ENCODE measurements at places on chromosomes 13 and 19.
A peak's percentile ranks its signal among the peaks of the same experiment; 100 is the strongest.

DNA sequence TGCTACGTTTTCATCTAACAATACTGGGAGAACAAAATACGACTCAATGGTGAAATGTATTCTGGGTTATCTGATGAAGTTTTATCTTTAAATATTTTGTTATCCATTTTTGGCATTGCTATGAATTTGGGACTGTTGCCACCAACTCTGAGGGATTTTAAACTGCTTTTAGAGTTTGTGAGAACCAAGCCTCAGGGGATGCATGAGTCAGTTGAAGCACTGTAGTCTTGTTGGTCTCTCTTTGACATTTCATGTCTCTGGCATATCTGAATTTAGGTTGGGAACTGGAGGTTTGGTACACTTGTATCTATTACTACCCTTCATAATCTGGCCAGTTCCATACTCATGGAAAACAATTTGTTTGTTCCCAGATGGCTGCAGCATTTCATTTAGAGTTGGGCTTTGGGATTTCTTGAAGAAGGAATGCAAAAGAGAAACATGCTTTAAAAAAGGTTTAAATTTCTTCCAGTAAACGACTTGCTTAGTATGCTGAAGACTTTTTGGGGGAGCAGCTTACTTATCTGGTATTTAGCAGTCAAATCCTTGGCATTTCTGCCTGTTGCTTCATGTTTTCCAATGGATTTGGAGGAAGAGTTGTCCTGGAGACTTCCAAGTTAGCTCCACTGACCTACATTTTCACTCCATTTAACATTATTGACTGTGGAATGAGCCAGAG is 28.9 kb downstream of the ARHGEF7 start:
- no peak for DNase-seq

GRCh38 chr13:34738254-34738992 is 203.6 kb upstream of the NBEA start:
- DNase-seq: no peak

DNA sequence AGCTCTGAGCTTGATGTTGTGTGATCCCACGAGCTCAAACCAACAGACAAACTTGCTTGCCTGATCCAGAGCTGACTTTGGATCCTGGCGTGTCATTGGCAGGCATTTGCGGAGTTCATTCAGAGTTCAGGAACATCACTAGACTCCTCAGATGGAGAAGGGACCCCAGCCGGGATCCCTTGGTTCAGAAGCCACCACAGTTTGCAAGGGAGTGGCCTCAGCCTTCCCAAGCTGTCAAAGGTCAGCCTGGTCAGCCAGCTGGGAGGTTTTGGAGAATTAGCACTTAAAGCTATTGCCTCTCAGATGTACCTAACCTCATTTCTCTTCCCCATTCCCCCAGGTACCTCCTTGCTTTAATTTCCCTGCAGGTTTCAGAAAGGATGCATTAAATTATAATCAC is 208.8 kb upstream of the SOX21 start:
- DNase-seq: no peak

DNA sequence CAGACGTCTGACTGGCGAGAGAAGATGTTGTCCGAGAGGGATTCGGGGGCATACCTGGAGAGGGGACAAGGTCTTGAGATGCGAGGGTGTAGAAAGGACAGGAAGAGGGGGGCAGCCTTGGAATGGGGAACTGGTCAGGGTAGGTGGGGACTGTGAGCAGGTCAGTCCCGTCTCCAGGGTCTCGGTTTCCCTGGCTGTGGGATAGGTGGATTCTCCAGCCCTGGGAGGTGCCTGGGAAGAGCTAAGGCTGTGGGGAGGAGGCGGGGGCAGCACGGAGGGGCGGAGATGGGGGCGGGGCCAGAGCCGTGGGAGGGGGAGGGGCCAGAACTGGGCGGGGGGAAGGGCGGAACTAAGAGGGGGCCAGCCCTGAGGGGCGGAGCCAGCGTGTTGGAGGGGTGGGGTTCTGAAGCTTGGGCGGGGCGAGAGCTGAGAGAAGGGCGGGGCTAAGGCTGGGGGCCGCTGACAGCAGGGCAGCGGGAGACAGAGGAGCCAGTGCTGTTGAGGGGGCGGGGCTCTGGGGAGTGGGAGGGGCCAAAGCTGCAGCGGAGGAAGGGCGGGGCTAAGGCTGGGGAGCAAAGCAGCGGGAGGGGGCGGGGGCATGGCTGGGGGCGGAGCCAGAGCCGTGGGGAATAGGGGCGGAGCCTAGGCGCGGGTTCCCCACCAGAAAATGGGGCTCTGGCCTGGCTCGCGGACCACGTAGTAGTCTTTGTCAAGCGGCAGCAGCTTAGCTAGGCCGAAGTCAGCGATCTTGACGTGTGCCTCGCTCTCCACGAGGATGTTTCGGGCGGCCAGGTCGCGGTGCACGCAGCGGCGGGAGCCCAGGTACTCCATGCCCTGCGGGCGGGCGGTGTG is 9.5 kb upstream of the INSL3 start:
- peak; percentile 84 for DNase-seq

- DNase-seq: no peak
Measured at GRCh38 chr19:35143818-35144217, 763 bp downstream of the FXYD7 start.

- DNase-seq: no peak
Measured at GRCh38 chr13:26280295-26280694, 26.4 kb downstream of the CDK8 start.

- no peak for DNase-seq
Measured at GRCh38 chr13:59547950-59548349, 615.8 kb downstream of the DIAPH3 start.

DNA sequence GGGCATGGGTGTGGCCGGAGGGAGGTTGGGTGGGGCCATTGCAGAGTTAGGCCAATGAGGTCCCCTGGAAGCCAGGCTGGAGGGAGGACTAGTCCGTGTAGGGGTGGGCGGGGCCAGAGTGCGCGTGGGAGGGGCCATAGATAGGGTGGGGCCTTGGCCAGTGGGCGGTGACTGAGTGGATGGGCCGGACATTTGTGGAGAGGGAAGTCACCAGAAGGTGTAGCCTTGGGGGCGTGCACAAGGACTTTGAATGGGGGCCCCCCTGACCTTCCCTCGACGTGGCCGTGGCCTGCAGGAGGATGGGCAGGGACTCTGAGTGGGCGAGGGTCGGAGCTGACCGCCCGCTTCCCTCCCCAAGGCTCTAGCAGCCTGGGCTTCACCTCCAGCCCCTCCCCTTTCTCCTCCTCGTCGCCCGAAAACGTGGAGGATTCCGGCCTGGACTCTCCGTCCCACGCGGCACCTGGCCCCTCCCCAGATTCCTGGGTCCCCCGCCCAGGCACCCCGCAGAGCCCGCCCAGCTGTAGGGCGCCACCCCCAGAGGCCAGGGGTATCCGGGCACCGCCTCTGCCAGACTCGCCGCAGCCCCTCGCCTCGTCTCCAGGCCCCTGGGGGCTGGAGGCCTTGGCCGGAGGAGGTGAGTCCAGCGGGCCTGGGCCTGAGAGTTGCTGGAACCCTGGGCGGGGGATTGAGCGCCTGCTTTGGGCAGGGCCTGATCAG is 16.5 kb upstream of the B3GNT3 start:
- peak; percentile 76 for DNase-seq

DNA sequence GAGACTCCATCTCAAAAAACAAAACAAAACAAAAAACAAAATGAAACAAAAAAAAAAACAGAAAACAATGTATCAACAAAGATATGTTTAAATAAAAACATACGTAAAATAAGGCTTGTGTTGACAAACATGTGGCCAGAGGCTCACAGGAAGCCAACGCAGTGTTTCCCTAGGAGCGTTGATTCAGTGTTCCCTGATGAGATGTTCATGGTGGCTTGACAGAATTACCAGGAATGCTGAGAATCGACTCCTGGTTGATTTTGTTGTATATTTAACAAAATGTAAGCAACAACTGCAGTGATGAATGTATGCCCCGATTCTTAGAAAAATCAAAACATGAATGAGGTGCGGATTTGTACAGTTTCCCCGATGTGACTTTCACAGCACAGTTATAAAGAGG is 8.9 kb upstream of the ZNF787 start:
- DNase-seq: no peak

GRCh38 chr13:65155861-65156260 is 2074.3 kb downstream of the PCDH9 start:
- DNase-seq: no peak

GRCh38 chr13:93927431-93927830 is 552.1 kb downstream of the DCT start:
- DNase-seq: no peak

DNA sequence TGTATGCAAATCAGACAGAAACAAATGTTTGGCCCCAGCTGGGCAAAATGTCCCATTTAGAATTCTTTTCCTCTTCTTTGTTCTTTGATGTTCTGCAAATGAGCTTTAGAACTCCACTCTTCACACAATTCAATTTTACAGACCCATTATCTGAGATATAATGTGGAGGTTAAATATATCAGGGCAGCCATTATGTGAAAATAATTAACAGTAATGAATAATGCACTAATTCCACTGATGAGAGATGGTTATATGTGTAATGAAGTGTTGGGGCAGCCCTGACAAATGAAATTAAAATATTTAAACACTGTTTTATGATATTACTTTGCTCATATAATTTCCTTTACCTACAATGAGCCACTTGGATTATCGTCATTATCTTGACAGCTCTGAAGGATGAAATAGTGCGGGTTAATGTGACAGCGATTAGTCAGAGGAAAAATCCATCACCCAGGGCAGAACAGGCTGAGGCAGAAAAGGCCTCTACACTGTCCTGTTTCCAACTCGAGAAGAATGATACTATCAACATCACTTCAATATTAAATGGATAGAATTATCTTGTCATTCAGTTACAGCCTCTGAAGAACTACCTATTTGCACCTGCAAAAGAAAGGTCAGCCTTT is 321.1 kb downstream of the RBM26 start:
- DNase-seq: no peak

GRCh38 chr19:51059715-51060114 is 5.2 kb downstream of the KLK13 start:
- no peak for DNase-seq

DNA sequence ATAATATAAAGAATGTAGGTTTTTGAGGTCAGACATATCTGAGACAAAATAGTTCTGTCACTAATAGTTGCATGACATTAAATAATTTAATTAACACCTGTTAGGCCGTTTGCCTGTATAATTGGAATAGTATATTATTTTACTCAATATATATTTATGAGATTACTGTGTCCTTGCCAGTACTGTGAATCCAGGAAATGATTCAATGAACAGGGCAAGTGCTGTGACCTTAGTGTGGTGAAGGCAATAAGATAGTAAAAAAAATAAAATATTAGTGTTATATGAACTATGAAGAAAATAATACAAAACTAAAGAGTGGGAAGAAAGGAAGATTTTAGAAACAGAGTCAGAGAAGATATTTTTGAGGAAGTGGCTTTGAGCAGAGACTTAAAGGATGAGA is 403.7 kb downstream of the PCDH9 start:
- no peak for DNase-seq

DNA sequence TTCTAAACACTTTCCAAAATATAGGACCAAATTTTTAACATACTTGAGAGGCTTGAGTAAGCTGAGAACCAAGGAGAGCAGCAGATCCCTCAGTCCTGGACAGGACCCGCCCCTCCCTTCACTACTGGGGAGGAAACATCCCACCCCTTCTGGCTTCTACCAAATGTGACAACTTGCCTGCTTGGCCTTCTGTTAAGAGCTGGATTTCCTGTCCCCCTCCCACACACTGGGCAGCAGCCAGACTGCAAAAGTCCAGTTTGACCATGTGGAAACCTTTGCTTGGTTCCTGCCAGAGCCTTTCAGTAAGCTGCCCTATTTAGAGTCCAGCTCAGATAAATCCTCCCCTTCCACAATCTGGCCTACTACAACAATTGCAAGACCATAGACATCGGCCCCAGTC is 84.3 kb downstream of the FGF14 start:
- DNase-seq: no peak

DNA sequence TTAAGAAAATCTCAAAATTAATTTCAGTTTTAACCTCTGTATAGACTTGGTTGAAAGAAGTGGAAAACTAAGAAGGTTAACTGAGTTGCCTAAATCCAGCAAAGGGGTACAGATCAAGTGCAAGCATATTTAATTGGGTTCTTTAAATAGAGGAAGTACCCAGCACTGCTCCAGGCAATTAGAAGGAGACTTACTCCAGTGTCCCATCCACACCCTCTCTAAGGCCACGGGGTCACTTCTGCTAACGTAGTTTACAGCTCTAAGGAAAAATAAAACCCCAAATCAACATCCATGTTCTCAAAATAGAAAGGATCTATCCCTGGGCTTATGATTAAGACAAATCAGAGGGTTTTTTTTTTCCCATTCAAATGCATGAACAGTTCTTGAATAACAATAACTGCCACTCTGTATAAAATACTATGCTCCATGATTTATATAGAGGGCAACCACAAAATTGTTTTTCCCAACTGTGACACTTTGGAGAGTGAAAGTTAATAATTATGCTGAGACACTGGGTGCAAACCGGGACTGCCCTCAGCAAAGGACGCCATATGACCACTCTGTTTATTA is 4.6 kb downstream of the FRY start:
- no peak for DNase-seq

DNA sequence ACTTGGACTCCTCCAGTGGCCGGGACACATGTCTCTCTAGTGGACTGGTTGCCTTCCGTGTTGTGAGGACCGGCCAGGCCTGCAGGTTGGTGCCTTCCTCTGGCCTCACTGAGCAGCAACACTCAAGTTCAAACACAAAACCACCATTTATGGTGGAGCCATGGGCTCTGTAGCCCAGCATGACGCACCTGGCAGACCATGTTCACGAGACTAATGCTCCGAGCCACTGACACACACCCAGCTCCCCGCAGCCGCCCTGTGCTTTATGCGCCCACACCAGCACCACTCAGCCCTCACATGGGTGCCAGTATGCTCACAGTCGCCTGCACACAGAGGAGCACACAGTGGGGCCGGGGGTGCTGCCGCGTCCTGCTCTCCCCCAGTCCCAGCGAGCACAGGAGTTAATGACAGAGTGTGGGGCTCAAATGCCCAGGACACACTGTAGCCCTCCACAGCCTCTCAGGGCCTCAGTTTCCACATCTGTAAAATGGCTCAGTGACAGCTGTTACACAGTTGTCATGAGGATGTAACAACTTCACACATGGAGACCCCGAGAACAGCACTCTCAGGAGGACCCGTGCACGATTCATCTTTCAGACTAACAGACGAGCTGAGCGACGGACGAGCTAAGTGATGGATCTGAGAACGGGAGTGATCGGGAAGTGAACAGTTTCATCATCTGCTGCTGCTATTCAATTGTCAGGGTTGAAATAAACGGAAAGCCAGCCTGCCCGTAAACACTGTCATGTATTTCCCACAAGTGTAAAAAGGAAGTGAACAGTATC is 7.8 kb downstream of the GAS6 start:
- DNase-seq: no peak

DNA sequence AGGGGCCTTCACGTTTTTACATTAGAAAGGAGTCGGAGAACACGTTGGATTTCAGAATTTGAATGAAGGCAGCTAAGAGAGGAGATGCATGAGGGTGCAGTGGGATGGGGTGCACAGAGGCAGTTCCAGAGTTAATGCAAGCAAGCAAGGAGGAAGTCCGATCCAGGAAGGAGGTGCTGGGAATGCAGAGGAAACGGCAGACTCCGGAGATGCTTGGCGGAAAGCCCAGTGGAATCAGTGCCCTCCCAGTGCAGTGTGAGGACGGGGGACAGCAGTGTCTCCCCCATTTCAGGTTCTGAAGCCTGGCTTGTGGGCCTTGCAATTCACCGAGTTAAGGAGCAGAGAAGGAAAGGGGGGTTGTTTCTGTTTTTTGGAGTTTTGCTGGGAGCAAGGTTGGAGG is 100.4 kb downstream of the COL4A2 start:
- DNase-seq: no peak
